ENCODE measurements at places on chromosomes 12 and 14.

DNA sequence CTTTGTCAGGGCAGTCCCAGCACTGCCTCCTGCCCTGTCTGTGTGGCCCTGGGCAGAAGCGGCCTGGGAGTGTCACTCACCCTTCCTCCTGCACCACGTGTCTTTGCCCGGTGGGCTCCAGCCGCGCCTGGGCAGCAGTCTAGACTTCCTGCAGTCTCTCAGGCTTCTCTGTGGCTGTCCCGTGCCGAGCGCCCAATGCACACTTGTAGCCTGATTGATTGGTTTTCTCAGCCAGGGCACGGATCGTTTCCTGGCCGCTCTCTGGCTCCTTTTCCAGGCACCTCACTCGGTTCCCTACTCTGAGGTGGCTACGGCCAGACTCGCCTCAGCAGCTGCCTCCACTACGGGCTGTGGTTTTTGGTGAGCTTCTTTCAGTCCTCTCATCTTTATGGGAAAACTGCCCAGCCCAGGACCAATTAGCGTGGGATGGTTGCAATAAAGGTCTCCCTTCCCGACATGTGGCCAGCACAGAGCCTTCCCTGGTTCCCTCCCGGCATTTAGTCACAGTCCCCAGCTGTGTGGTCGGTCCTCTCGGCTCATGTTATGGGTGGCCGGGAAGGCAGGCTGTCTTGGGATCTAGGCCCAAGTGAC is 133.1 kb downstream of the CACNA1C start:
- DNase-seq: no peak

DNA sequence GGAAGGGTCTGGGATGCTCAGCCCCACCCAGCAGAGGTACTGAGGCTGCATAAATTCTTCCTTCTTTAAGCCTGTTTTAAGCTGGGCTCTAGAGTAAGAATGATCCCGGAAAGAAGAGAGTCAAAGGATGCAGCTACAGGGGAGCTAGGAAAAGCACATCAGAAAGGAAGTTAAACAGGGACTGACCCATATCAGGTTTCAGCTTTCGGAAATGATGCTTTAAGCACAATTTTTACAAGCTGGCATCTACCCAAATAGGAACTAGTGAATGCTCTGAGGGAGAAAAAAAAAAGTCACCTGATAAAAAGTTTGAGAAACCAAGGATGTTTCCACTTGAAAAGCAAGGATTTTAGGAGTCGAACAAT is 22.0 kb downstream of the TSPAN8 start:
- no peak for DNase-seq

- DNase-seq: no peak
Measured at GRCh38 chr14:21231020-21231652, 38.1 kb downstream of the HNRNPC start.

- no peak for DNase-seq
Measured at GRCh38 chr12:130803702-130804101, 35.3 kb downstream of the STX2 start.

- DNase-seq: no peak
Measured at GRCh38 chr12:69332815-69333358, 15.3 kb upstream of the LYZ start.

- DNase-seq: no peak
Measured at GRCh38 chr14:96617635-96618034, 115.5 kb downstream of the PAPOLA start.

DNA sequence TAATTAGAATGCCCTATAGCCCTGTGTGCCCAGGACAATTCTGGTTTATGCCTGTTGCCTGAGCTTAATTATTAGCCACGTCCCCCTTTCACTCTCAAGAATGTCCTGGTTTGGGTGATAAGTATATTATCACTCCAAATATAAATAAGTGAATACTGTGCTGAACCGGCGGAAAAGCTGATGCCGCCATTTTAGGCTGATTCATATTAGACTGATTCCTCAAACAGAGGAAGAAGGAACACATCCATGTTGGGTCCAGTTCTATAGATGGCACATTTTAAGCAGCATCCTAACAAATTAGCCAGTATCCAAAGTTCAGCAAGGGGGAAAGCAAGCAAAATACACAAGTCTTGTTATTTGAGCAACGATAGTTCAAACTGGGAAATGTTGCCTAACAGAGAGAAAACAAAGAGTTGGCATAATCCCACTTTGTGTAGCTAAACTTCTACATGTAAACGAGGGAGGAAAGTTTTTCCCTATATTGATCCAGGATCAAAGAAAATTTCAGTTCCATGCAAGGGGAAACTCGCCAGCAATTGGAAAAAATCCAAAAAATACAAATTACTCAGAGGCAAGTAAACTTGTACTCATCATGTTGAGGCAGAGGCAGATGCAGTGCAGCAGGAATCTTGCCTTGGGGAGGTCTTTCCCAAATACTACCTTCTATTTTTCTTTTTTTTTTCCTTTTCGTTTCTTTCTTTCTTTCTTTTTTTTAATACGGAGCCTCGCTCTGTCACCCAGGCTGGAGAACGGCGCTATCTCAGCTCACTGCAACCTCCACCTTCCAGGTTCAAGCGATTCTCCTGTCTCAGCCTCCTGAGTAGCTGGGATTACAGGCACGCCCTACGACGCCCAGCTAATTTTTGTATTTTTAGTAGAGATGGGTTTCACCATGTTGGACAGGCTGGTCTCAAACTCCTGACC is 96.2 kb downstream of the ITPR2 start:
- DNase-seq: no peak

DNA sequence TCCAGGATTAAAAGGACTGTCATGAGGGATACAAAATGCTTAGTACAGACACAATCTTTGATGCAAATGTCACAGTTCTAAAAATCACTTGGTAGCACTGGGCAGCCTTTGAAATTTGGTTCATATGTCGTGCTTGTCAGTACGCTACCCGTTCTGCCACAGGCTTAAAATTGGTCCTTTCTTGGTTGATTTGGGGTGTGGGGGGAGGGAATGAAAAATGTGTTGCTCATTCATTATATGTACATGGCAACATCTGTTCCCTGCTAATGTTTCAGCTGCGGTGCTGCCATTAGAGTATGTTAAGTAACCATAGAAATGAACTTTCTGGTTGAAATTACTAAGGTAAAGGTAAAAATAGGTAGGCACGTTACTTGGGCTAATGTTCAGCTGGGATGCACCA is 155.4 kb upstream of the ARHGAP5 start:
- DNase-seq: no peak

DNA sequence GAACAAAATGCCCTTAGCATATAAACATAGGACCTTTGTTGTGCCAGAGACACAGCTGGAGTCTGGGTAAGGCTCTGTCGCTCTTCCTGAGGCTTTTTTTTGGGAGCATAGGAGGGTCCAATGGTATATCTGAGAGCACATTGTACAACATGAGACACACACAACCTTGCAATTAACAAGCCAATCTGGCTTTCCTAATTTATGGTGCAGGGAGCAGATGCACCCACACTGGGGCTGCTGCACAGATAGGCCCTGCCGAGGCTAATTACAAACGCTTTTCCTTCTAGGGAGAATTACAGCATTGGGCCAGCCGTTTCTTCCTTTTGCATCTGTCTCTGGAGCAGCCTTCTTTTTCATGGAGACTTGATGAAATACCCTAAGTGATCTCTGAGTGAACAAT is 75.0 kb upstream of the OVCH1 start:
- no peak for DNase-seq

DNA sequence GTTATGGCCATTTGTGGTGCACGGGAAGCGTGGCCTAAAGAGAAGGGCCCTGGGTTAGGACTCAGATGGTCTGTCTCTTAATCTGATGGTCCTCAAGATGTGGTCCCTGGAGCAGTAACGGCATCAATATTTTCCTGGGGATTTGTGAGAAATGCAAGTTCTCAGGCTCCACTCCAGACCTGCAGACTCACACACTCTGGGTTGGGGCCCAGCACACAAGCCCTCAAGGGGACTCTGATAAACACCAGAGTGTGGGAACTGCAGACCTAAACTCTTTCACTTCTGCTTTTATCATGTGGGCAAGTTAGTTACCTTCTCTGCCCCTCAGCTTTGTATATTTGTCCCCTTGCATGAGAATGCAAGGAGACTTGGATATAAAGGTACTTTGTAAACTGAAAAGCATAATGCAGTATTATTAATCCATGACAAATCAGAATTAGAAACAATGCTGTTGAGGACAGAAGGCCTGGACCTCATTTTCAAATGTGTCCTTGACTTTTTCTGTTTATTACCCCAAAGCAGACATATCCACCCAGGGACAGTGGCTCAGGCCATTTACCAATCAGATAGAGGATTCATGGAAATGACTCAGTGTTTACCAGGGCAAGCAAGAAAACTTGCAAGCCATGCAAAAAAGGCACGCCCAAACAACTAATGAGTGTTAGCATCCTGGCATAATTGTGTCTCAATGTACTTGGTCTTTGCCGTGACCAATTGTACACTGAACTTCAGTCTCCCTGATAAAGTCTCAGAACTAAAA is 157.0 kb downstream of the ASCL1 start:
- no peak for DNase-seq

- DNase-seq: no peak
Measured at GRCh38 chr14:59161561-59162175, 26.8 kb upstream of the DAAM1 start.

DNA sequence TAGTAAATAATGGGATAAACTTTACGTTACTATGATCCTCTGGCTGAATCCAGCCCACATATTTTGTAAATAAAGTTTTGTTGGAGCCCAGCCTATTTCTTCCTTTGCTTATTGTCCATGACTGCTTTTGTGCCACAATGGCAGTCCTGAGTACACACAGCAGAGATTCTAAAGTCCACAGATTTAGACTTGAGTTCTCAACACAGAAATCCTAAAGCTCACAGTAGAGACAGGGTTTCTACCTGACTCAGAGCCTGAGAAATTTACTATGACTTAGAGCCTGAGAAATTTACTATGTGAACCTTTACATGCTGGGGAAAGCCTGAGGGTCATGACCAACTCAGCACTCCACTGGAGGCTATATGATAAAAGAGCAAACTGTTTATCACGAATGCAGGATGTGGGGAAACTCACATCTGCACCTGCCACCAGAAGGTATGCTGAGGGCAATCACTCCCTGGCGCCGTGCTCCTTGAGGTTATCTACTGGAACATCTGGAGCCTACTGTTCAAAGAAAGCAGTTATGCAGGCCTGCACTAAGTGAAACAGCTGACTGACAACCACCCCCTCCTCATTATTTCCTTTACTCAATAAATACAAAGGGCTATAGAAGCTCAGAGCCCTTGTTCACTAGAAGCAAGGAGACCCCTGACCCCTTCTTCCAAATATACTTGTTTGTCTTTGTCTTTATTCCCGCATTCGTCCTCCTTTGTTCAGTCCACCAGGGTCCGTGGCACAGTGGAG is 52.6 kb upstream of the BICD1 start:
- DNase-seq: no peak

DNA sequence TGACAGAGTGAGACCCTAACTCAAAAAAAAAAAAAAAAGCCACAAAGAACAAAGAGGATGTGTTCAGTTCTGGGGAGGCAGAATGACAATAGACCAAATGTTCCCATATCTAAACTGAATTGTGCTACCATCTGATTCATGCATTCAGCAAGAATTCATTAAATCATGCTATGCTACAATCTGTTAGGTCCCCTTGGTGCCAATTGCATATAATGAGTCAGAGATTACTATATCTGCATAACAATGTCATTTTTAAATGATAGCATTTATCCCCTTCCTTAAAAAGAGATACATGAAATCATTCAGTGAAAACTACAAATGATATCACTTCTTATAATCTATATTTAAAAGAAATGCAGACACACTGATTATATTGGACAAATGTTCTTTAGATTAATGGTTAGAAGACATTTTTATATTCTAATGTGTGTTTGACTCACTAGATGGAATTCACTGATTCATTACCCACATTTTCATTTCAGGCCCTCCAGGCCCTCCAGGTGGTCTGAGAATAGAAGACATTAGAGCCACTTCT is 207.6 kb upstream of the PDZRN4 start:
- DNase-seq: no peak

- no peak for DNase-seq
Measured at GRCh38 chr12:31603546-31604009, 12.6 kb upstream of the DENND5B start.

DNA sequence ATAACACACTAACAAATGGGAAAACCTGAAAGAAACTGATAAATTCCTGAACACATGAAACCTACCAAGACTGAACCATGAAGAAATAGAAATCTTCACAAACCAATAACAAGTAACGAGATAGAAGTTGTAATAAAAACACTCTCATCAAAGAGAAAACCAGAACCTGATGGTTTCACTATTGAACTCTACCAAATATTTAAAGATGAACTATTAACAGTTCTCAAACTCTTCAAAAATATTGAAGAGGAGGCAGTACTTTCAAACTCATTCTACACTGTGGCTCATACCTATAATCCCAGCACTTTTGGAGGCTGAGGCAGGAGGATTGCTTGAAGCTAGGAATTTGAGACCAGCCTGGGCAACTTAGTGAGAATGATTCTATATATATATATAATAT is 48.4 kb upstream of the TMTC2 start:
- no peak for DNase-seq

GRCh38 chr12:16269946-16270345 is 7.5 kb downstream of the SLC15A5 start:
- DNase-seq: no peak

GRCh38 chr12:113220593-113221180 is 577 bp upstream of the TPCN1 start:
- DNase-seq: no peak

GRCh38 chr14:69005432-69006148 is 26.5 kb upstream of the ACTN1 start:
- DNase-seq: no peak

DNA sequence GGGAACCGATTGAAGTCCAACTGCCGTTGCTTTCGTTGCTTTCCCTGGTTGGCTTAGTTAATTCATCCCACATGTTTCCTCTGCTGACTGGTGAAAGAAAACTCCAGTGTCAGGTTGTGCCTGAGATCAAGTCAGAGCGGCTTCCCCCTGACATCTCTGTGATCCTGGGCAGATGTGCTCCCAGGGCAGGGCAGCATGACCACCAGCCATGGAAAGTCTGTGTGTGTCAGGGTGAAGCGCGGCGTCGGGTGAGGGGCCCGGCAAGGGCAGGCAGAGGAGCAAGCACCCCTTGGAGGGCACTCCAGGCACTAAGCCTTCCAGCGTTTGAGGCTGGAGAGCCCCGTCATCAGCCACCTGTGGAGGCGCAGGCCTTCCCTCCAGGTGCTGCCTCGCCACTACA is 54.5 kb upstream of the IGF1 start:
- DNase-seq: no peak

GRCh38 chr14:52222901-52223300 is 44.6 kb upstream of the PTGDR start:
- DNase-seq: no peak

DNA sequence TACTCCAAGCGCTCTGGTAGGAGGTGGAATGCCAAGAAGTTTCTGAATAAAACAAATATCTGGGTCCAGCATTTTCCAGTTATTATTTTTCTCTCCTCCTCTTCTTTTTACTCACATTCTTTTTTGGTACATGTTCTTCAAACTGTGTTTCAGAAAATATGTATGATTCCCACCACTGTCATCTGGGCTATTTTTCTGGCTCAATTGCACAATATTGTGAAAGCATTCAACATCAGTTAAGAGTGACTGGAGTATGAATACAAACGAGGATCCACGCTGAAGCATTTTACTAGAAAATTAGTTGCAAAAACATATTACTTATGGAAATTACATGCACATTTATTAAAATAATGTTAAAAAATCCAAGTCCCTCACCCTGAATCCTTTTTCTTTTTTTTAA is 61.5 kb downstream of the KCNMB4 start:
- no peak for DNase-seq

GRCh38 chr12:89492883-89493282 is 31.7 kb downstream of the GALNT4 start:
- DNase-seq: no peak

Measured in SIG-M5 (cell line).